ENCODE measurements at places on chromosomes 3 and 15.
A peak's percentile ranks its signal among the peaks of the same experiment; 100 is the strongest.

DNA sequence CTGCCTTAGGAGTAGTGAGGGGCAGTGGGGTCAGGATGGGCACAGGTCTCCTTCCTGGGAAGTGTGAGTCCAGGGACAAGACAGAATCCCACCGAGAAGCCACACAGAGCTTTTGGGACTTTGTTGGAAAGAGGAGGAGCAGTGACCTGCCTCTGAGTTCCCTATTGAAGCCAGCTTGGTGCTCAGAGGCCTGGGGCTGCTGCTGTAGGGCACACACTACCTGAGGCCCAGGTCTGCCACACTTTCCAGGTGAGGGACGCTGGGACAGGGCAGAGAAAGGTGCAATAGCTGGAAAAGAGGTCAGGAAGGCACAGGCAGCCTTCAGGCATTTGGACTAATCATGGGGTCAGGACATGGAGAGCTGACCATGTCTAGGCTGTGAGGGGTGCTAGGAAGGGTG is 67.7 kb downstream of the SCN5A start:
- no peak for DNase-seq

DNA sequence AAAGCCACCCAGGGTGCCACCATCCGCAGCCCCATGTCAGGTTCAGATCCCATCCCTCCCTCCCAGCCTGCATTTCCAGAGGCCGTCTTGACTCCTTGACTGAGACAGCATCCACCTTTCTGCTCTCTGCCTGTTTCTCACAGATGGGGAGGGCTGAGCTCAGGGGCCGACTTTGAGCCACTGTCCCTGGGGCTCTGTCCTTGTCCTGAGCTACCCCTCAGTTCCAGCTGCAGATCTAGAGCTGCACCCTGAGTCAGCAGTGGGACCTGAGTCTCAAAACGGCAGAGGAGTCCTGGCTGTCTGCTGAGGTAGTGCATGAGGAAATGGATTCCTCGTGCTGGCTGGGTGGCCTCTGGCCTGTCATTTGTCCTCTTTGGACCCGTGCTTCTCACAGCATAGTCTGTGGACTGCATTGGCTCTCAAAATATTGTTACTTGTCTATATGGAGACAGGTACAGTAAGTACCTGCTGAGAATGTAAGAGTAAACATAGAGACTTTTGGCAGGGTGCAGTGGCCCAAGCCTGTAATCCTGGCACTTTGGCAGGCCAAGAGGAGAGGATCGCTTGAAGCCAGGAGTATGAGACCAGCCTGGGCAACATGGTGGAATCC is 22.3 kb downstream of the RPLP1 start:
- DNase-seq, result no peak

- DNase-seq, result no peak
These were observed 158.2 kb downstream of the NTRK3 start for GRCh38 chr15:88098361-88098760.

DNA sequence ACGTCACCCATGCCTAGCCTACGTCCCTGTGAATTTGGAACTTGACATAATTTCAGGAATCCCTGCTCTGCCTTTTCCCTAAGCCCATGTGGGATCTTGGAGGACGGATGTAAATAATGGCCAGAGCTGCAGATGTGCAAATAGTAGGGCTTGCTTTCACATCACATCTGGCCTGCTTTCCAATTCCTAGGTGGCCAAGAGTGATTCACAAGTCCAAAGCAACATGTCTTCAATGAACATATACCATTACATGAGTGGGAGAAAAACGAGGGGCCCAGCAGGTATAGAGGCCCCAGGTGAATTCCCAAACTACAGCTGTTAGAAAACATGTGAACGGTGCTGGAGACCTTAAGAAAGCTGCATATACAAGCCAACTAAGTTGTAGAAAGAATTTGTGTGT is 214.6 kb downstream of the MAGI1 start:
- no peak for DNase-seq

- DNase-seq, result no peak
These were observed 517 bp downstream of the FBN1 start for GRCh38 chr15:48644827-48645557.

DNA sequence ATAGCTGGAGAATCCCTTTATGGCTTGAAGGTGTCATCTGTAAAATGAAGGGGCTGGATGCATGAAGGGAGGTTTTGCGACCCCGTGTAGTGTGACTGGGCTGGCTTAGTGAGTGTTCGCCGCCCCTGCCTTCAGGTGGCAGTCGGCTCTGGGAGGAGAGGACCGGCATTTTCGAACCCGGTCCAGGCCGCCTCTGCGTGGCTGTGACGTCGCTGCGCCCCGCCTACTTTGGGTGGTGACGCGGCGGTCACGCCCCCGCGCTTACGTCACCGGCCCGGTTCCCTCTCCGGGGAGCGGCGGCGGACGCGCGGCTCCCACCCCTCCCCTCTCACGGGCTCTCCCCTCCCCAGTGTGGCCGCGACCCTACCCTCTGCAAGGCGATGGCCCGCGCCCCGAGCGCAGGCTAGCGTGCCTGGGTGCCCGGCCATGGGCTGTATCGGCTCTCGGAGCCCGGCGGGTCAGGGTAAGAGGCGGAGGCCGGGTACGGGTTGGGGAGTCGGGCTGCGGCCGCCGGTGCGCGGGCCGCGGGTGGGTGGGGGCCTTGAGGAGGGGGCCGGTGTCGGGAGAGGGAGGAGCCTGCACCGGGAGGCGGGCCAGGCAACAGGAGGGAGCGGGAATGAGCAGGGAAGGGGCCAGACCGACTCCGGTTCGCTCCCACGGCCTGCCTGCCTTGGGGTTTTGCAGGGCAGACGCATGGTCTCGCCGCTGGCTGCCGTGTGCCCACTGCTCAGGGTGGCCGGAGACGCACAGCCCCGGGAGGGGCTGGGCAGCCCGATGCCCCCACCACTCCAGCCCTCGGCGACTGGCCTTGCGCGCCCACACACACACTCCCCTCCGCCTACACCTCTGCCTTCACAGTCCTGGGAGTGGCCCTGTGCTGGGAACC is 1.5 kb upstream of the FAM131A start:
- peak; percentile 45 for DNase-seq

- DNase-seq, result no peak
These were observed 136.8 kb downstream of the FHIT start for GRCh38 chr3:61114316-61114953.

DNA sequence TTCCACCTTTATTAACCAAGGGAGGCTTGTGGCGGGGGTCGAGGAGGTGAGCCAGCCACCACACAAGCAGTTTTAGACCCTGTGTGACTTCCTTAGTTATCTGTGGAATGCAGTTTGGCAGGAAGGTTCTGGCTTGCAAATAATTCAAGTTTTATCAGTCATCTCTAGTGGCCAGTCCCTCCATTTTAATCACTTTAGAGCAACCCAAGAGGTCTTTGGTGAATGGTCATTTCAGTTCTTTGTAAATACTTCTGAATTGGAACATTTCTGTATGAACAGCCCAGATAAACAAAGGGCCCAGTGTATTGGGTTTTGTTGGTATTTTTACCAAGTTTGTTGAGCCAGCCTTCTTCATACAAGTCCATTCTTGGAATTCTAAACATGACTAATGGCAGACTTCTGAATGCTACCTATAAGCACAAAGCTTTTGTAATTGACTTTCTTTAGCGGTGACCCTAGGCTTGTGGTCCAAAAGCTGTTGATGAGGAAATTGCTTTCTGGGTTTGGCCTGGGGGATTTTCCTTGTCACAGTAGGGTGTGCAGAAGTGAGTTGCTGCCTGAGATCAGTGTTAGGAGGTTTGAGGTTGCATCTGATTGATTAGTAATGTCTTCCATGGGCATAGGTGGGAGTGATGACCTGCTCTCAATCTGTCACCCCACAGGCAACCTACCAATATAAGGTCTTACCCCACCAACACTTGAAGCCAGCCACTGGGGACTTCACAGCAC is 193.3 kb upstream of the TOPAZ1 start:
- no peak for DNase-seq
